ENCODE measurements at places on chromosomes 16 and 17.

DNA sequence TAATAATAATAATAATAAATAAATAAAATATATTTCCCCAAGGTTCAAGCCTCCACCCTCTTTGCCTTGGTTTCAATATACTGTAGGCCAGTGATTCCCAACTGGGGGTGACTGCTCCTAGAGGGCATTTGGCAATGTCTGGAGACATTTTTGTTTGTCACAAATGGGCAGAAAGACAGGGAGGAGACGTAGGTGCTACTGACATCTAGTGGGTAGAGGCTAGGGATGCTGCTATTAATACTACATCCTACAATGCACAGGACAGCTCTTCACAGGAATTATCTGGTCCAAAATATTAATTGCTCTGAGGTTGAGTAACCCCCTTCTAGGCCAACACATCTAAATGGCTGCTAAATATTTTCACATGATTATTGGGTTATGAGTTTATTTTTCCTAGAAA lies 12.8 kb upstream of the PRR14 start:
- peak; percentile 38 for DNase-seq

DNA sequence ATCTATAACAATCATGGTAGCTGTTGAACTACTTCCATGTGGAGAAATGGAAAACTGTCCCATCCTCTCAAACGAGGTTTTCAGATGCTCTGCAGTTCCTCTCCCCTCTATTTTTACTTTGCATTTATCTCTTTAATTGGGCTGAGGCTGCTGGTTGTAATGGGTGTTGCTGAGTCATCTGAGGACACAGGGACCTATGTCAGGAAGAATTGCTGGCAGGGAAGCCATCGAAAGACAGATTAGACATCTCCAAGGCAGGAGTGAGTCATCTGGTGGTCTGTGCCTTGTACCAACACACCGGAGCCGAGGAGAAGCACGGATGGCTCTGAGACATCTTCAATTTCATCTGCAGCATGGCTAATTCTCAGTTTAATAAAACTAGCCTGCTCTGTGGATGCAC lies 394.5 kb downstream of the GRIN2A start:
- no peak for DNase-seq

GRCh38 chr17:15273141-15273793 lies 8.1 kb upstream of the PMP22 start:
- DNase-seq = no peak

DNA sequence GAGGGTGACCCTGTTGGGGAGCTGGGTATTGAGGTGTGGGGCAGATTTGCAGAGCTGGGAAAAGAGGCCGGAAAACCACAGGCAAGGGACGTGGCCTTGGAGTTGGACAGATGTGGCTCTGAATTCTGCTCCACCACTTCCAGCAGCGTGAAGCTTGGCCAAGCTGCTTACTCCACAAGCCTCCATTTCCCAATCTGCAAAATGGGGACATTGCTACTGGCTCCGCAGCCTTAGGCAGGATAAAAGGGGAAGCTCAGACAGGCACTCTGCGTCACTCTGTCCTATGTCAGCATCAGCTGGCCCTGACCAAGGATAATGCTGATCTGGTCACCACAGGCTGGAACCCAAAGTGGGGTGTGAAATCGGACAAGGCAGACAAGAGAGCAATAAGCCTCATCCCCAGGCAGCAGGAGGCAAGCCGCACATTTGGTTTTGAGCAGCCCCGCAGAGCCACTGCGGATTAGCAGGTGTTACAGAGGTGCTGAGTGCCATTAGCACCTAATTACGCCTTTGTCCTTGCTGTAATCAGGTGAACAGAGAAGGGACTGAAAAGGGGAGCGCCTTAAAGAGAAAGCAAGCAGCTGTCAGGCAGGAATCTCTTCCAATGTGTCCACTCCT lies 54.8 kb downstream of the SDK2 start:
- no peak for DNase-seq

GRCh38 chr17:63550817-63551639 lies 751 bp downstream of the DCAF7 start:
- peak; percentile 31 for DNase-seq

DNA sequence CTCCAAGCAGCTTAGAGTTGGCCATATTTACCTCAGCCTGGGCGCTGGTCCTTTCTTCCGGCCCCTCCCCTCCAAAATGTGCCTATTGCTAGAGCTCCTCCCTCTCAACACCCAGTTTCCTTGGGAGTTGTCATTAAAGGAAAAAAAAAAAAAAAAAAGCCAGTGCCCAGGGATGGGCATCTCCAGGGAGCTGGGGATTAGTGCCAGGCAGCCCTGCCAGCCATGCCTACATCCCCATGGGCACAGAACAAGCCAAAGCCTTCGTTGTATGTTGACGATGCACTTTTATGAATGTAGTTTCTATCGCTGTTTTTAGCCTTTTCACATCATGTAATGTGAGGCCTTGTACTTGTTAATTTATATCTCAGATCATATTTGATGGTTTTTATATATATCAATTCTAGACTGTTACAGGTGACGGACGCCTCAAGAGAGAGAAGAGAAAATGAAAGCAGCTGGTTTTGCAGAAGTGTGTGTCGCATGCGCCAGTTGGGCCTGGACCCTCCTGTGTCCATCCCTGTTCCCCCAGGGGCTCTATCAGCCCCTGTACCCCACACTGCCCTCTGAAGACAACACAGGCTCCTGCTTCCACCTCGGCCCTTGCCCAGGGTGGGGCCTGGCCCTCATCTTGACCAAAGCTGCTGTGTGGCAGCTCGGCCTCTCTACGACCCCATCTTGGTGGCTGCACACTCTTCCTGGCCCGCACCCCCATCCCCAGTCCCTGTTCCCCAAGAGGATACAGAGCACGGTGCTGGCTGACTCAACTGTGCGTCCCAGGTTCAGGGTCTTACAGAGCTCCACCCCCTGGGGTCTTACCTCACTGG lies 4.8 kb downstream of the LIMD2 start:
- DNase-seq = no peak

GRCh38 chr17:79796444-79796762 lies 474 bp downstream of the CBX8 start:
- DNase-seq = no peak

- DNase-seq = no peak
Measured at GRCh38 chr16:70551788-70552187, 28.2 kb downstream of the SF3B3 start.

GRCh38 chr16:67451061-67451703 lies 20.3 kb downstream of the HSD11B2 start:
- DNase-seq = no peak

DNA sequence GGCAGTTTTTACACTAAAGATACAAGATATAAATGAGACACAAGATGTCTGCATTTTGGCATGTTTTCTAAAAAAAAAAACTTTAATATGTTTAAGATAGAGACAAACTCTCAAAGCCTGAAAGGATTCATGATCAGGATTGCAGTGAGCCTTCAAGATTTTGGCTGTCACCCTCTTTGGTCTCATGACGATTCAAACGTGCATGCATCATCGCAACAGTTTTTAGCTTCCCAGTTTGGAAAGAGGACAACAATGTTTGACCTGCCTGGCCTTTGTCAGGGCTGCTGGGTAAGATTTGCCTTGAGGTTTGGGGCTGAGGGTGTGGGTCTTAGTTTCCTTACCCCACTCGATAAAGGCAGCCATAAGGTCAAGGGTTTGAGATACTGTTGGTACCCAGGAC lies 134.1 kb downstream of the RGS9 start:
- DNase-seq = no peak

DNA sequence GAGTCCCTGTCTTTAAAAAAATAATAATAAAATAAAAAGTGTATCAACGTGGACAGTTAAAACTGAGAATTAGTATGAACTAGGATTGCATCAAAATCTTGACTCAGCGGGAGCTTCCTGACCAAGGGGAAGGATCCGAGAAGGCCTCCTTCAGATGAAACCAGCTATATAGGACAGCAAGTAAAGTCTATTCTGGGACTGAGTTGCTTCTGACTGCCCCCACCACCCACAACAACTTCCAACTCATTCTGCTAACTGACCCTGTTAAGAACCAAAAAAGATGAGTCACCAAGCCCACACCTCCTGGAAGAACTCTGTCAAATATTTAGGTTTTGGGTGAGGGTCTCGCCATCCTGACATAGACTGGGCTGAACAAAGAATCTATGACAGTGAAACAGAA lies 24.9 kb downstream of the MPP3 start:
- DNase-seq = no peak

- peak; percentile 67 for DNase-seq
Measured at GRCh38 chr17:34171245-34171818, 83.8 kb upstream of the CCL2 start.

GRCh38 chr17:51630101-51630671 lies 369.8 kb downstream of the UTP18 start:
- DNase-seq = no peak

- DNase-seq = no peak
Measured at GRCh38 chr16:9567666-9568065, 476.2 kb downstream of the HAPSTR1 start.

GRCh38 chr17:47996201-47996600 lies 25.3 kb downstream of the CDK5RAP3 start:
- no peak for DNase-seq

DNA sequence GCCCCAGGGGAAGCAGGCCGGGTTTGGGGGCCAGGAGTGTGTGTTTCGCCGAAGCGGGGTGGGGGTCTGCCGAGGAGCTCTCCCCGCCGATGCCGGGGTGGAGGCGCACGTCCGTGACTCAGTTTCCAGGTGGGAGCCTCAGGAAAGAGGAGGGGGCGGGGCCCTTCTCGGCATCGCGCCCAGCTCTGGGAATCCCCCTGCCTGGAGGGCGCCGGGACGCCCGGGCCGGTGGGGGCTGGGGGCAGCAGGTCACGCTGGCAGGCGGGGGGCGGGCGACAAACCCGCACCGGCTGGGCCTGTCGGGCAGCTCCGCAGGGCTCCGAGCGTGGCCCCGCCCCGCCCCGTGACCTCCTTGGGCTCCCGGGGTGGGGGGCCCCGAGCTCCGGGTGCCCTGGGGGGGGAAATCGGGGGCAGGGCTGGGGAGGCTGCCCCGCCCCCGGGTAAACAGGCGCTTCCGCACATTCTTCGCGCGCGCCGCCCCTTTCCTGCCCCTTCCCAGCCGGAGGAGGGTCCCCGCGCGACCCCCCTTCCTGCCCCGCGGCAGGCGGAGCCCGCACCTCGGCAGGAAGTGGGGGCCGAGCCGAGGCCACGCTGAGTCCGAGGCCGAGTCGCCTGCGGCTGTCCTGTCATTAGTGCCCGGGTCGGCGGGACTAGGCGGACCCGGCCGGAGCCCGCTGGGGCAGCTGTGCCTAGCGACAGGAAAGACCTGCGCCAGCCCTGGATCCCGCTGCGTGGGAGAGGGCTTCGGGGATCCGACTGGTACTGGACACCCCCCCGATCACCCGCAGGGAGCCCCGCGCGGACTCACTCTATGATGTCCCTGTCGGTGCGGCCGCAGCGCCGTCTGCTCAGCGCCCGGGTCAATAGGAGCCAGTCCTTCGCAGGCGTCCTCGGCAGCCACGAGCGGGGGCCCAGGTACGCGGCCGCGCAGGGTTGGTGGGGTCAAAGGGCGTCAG lies 9.3 kb downstream of the RIPOR1 start:
- DNase-seq = peak; percentile 68

GRCh38 chr17:77509599-77509998 lies 368.8 kb downstream of the SEC14L1 start:
- no peak for DNase-seq

DNA sequence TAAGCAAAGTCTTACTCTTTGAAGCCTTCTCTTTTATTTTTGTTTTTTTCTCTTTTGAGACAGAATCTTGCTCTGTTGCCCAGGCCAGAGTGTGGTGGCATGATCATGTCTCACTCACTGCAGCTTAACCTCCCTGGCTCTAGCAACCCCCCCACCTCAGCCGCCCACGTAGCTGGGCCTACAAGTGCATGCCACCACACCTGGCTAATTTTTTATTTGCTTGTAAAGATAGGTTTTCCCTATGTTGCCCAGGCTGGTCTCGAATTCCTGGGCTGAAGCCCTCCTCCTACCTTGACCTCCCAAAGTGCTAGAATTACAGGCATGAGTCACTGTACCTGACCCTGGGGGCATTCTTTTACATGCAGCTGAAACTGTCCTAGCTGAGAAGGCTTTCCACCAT lies 154.7 kb downstream of the PRKCB start:
- no peak for DNase-seq

- DNase-seq = no peak
Measured at GRCh38 chr16:8869212-8869987, 594 bp upstream of the CARHSP1 start.
